Stimulated activated CD4-positive, alpha-beta T cell treated with anti-CD3 and anti-CD28 coated beads, Interleukin-4, amount 100 ng/mL, for 4 hours (primary cell): ENCODE measurements at places on chromosomes 12 and 14.

GRCh38 chr14:71411738-71412137 is 504.5 kb downstream of the PCNX1 start:
- DNase-seq: no peak

DNA sequence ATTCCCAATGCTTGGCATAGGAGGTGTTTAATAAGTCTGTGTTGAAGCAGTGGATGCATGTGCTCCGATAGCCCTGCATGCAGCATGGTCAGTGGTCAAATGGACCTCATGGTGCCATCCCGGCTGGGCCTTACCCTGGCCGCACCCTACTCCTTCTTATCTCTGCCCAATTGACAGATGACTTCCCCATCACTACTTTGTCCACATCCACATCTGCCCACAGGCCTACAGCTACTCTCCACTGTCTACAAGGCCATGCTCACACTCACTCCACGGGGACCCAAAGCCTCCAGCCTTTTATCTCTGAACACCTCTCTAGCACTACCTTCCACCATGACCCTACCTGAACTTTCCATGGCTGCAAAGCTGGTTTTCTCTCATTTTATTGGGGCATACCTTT is 11.5 kb downstream of the SERPINA11 start:
- DNase-seq: no peak

DNA sequence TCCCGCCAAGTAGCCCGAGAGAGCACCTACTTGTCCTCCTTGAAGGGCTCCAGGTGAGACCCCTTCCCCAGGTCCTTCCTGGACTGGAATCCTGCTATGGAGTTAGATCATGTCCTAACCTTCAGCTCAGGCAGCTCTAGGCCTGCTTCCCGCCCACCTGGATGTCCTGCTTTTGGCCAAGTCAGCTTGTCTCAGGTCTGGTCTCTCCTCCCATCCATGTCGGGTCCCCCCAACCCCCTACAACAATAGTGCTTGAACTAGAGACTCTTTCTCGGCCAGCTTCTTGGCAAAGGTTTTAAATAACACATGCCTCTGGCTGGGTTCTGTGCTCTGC is 3.6 kb downstream of the NAB2 start:
- no peak for DNase-seq

DNA sequence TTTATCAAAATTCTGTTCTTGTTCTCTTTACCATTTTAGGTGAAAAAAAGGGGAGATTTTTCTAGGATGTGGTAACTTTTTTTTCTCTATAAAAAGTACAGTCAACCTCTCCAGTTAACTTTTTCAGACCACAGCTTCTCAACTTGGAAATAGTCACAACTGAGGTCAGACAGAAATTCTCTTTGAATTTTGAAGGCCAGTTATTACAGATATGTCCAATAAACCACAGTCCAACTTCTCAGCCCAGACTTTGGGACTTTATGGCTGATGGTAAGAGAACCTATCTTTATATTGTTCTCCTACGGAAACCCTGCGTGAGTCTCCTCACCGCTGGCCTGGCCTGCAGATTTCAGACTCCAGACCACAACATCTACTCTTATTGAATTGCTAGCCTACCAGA is 176.7 kb downstream of the DACT1 start:
- DNase-seq: no peak

GRCh38 chr12:52907092-52907810 is 2.4 kb upstream of the KRT8 start:
- no peak for DNase-seq

- no peak for DNase-seq
Measured at GRCh38 chr12:26857465-26858176, 24.6 kb upstream of the ITPR2 start.

DNA sequence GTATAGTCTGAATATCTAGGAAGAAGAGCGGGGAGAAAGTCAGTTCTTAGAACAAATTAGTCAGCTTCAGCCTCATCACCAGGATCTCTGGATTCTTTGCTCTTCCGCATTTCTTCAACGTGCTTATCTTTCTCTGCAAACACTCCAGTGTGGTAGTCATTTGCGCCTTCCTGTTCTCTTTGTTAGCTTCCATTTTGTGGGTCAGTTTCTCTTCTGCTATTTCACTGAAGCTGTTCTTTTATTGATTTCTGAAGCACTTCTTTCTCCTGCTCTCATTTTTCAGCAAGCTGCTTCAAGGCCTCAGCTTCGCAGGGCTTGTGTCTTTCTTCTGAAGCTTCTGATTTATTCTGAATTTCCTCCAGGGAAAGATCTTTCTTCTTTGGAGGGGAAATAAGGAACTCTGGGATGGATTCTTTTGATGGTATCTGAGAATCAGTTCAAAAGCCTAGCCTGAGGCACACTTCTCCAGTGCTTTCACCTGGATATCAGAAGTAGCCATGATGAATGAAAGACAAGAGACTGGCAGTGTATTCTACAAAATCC is 13.5 kb downstream of the AMN1 start:
- no peak for DNase-seq

- no peak for DNase-seq
Measured at GRCh38 chr12:2429032-2429431, 365.7 kb upstream of the FKBP4 start.

GRCh38 chr14:23573384-23574015 is 5.1 kb downstream of the JPH4 start:
- DNase-seq: no peak

DNA sequence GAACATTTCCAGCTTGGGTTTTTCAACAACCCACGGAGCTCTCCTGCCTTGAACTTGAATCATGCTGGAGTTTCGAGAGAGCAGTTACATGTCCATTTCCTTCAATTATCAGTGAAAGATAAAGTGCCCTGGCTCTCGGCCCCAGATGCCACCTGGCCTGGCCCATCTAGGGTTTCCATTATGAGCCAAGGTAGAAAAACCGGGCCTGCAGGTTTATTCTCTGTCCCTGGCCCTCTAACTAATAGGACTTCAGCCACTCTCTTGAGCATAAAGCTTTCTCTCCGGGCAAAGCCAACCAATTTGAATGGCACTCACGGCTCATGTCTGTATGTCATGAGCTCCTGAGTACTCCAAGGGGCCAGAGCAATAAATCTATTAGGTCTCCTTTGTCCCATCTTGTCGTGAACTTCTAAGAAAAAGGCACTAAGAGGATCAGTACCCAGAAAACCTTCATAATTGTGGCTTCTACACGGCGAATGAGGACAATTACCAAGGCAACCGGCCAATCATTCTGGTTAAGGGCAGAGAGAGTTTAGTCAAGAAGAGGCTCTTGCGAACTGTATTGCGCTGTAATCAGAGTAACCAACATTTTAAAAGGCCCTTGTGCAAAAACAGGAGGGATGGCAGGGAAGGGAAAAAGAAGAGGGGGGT is 392.3 kb downstream of the MED13L start:
- no peak for DNase-seq

GRCh38 chr14:24816011-24816928 is 182.3 kb upstream of the GZMB start:
- DNase-seq: no peak

DNA sequence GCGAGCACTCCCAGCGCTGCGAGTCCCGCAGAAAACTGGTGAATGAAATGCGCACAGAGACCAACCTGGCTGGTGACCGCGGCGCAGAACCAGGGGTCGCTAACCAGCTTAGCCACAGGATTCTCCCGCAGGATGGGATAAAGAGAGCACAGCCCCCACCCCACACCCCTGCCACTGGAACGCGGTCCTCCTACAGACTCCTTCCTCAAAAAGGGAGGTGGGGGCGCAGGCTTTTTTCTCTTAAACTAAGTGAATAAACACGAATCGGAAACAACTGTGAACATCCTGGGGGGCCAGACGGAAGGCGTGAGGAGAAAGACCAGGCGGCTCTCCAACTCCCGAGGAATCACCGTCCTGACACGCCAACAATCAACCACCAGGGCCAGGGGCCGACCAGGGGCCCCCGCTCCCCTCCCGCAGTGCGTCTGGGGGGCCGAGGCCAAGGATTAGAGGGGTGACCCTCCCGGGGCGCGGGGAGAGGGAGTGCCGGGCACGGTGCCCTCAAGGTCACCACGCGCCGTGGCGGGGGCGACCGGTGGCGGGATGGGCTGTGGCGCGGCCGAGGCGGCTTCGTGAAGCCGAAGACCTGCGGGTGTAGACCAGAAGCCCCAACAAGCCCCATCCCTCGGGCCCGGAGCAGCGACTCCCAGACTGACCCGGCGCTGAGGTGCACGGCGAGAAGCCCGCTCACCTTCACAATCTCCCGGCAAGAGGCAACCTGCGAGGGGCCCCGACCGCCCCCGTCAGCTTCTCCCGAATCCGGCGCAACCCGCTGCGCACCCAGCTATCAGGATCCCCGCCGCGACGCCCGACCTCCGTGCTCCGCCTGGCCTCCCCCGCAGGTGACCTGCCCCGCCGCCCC is 704 bp downstream of the ATP2B1 start:
- peak; percentile 40 for DNase-seq

DNA sequence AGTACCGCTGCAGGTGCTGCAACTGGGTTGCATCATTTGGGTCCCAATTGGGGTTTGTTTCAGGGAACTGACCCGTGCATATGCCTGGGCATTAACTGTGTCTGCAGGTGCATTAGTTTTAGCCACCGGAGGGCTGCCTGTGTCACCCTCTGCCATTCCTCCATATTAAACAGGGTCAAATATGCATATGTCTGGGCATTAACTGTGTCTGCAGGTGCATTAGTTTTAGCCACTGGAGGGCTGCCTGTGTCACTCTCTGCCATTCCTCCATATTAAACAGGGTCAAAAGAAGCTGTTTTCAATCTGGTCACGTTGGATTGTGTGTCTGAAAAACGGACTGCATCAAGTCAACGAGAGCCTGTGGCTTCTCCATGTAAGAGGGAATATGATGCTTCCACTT is 1317.0 kb downstream of the TMEM121 start:
- no peak for DNase-seq

DNA sequence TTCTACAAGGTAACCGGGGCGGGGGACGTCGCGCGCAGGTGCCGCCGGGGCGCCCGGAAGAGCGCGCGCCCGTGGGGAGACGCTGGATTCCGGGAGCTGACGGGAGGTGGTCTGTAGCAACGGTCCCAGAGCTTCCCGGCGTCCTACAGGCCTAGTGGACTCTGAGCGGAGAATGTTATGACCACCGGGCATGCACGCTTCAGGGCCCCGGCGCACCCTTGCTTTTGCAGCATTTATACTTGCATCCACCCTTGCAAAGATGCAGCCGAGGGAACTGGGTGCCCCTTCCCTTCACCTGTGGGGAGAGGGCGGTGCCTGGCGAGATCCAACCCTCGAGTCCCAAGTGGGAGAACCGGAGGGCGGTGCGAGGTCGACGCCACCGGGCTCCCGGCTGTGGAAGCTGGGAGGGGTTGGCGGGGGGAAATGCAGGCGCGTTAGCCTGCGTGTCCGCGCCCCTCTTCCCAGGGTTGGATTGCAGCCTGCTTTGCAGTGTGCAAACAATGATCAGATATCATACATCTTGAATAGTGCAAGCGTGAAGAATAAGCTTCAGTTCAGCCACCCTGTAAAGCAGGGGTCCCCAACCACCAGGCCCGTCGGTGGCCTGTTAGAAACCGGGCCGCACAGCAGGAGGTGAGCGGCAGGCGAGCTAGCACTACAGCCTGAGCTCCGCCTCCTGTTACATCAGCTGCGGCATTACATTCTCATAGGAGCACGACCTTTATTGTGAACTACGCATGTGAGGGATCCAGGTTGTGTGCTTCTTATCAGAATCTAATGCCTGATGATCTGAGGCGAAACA is 576 bp downstream of the ERP29 start:
- DNase-seq: peak; percentile 79

- DNase-seq: no peak
Measured at GRCh38 chr14:78103271-78103670, 66.9 kb upstream of the NRXN3 start.

DNA sequence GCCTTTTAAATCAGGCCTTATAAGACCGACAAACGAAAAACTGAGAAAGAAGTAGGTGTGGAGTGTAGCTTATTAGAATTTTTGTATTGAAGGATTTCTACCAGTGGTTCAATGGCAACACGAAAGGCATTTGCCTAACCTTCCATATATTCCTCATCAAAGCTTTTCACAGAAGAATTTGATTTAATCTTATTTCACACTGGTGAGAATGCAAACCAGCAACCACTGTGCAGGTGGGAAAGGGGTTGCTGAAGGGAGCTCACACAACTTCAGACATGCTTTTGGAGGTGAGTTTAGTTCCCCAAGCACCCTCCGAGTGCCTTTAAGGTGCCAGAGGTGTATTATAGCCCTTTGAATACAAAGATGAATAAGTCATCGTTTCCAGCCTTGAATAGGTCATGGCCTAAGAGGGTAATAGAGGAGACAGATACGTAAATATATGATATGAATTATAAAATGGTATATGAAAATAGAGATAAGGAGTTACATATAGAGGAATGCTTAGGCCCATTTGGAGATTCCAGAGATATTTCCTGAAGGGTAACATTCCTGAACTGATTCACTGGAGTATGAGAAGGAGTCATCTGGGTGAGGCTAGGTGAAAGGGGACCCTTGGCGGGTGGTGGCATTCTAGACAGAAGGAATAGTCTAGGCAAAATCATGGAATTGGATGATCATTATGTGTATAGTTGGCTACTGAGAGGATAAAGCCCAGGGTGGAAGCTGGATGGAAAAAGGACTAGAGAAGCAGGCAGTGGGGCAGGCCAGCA is 6.4 kb downstream of the ERP27 start:
- no peak for DNase-seq

DNA sequence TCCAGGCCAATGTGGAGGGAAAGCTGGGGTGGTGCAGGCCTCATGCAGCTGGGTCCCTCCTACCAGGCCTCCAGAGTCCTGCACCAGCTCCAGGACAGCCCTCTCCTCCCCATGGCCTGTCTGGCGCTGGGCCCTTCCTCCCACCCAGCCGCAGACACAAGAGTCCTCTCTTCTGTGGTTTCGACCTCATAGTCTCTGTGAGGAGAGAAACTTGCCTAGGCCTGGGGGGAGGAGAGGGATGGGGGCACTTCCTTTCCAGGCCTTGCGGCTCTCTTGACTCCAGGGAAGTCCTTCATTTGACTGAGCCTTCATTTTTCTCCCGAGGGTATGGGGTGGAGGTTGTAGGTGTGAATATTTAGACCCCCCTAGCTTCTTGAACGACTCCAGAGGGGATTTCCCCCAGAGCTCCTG is 2.3 kb downstream of the MMP14 start:
- DNase-seq: no peak

DNA sequence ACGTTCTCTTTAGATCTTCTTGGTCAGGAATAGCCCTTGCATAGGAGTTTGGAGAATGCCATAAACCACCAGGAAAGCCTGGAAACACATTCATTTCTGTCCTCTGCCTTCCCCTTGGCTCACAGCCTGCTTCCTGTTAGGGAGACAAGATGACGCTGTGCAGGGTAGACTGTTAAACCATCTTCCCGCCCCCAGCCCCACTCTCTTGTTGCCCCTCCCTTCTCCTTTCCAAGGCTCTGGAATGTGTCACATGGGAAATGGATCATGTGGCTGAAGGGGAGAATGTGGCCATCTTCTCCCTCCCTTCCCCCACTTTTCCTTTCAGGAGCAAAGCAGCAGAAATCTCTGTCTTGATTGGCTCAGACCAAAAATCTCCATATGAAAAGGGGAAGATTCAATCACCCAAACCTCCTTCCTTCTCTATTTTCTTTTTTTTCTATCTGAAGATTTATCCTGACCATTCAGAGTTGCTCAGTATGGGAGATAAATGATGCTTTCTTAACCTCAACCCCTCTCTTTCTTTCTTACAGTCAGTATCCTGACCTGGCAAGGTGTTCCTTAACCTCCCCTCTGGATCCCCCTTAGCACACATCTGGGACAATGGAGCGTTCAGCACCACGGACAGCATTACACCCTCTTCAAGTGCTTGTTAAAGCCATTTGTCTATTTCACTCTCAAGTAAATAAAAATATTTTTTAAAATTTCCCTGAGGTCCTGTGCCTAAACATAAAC is 11.4 kb downstream of the GPR19 start:
- no peak for DNase-seq

- DNase-seq: no peak
Measured at GRCh38 chr12:110301065-110301806, 20.2 kb downstream of the ATP2A2 start.
